Activated CD4-positive, alpha-beta T cell treated with anti-CD3 and anti-CD28 coated beads, Interleukin-2, amount 50 U/mL, for 4 hours (primary cell): ENCODE measurements at places on chromosomes 3 and 15.

GRCh38 chr3:69012800-69013252 is 658 bp downstream of the EOGT start:
- DNase-seq = no peak

GRCh38 chr3:49703443-49703927 is 14.1 kb downstream of the RNF123 start:
- DNase-seq = peak; percentile 58

DNA sequence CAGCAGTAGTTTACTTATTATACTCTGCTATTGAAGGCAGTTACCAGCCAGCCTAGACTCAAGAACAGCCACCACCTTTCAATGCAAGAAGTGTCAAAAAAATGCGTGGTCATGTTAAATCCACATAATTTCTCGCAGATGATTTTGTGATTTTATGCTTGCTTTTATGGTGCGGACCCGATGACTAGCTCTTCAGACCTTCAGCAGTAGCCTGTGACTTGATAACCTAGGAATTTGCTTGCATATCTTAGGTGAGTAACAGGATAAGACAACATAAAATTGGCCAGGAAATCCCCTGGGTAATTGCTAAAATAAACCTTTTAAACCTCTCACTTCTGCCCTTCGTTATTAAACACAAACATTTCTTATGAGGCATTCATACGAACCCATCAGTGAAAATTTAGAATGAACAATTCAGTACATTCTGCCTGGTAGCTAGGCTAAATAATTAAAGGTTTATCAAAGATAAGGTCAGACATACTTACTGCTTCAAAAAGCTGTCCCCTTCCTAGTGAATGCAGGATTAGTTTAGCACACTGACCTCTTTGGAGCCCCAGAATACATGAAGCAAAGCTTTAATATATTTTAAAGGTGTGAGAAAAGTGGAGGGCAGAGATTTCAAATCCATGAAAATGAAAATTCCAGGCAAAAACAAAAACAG is 798.8 kb downstream of the OTOL1 start:
- no peak for DNase-seq

GRCh38 chr3:102866845-102867244 is 432.0 kb downstream of the ZPLD1 start:
- no peak for DNase-seq

DNA sequence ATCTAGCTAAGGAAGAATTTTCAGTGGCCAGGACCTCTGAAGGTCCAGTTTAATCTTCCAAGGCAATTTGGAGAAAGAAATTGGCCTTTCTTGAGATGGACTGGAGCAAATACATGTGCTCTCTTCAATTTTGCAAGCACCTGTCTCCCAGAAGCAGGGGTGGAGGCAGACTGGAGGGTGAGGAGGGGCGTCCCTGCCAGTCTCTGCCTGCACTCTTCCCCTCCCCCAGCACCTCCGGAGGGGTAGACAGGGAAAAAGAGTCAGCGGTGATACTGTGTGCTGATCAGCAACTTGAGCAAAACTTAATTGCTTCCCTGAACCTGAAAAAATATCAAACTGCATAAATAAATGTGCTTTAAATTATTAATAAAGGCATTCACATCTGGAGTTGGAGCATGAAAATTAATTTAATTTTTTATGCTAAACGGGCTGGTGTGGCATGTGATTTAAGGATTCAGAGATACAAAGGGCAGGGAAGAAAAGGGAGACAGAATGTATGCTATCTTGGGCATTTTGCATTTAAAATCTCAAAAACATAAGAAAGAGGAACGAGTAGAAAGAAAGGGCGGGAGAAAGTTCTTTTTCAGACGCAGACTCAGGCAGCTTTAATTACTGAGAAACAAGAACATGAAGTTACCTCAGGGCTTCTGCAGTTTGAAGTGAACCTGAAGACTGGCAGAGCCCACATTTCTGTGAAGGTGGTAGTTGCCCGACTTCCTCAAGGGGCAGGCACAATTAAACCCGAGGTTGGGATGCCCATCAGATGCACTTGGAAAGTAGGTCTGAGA is 319.7 kb downstream of the UACA start:
- DNase-seq = no peak

GRCh38 chr3:45534632-45535031 is 59.9 kb upstream of the LIMD1 start:
- DNase-seq = no peak

DNA sequence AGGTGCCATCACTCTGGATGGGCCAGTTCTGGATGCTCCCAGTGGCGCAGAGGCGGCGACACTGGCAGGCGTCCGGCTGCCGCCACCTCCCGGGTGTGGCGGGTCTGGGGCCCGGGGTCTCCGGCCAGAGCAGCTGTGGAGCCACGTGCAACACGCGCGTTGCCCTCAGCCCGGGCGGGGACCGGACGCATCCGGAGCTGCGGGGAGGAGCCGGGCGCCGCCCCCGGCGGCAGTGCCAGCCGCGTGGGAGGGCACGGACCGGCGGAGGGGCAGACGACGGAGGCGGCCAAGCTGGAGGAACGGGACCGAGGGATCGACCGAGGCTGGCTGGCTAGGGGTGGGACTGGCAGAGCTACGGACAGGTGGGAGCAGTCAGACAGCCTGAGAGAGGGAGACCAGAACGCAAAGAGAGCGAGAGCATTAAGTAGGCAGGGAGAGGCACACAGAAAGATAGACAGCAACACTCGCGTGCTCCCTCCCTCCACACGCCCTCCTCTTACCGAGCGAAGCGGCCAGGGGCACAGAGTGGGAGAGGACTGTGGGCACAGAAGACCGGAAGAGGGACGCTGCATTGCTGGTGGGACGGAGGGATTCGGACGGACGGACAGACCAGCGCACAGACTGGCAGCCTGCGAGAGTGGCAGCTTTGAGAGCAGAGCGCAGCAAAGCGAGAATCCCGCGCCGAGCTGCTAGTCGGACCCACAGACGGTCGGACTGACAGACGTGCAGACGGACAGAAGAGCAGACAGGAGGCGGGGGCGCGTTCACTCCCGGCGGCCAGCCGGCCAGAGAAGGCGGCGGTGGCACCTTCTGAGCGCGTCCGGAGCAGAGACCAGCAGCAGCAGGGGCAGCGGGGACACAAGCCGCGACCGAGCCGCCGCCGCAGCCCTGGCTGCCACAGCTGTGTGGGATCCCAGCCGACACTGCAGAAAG is at the start of gene ARPP21:
ARPP21 (plus strand) TSS at position 272 of the 933 bp plus-strand sequence. CDS start 42,227 bp downstream, outside the sequence.
- DNase-seq = no peak
